ENCODE measurements at places on chromosomes 13 and 19. TPM values are rescaled to one million over a fixed set of nuclear protein-coding genes. Genes with fewer than 3 reads are reported as not detected.
A peak's percentile ranks its signal among the peaks of the same experiment; 100 is the strongest.

GRCh38 chr13:71591374-71591773 lies 275.6 kb downstream of the DACH1 start:
- DNase-seq: no peak

DNA sequence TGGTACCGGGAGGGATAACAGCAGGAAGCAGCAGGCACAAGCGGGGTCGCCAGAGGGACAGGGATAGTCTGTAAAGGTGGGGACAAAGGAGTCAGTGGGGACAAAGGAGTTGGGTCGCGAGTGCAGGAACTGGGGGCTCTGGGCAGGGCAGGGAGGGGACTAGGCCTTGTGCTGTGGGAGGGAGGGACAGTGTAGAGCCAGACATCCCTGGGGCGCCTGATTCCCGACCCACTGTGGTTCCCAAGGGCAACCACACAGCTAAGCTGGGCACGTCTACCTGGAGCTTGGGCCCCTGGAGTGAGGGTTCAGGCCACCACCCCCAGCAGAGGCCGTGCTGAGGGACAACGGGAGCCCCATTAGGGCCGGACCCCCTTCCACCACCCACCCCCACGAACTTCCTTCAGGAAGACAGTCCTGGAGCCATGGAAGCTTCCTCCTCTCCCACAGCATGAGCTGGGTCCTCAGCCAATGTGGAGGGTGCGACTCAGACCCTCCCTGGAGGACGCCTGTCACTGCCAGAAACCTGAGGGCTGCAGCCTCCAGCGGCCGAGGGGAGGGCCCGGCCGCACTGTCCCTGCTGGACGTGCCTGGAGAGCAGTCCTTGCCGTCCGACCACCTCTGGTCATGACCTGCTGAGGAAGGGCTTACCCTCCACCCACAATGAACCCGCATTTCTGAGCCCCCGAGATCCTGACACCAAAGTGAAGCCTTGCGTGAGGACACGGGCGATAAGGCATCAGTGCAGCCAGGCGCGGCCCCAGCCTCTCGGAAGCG lies 77.9 kb downstream of the SPACA7 start:
- DNase-seq: no peak

Gene LRRC63
- polyA plus RNA-seq: 0.17 TPM

GRCh38 chr19:5961969-5962945 lies 15.7 kb downstream of the RANBP3 start:
- DNase-seq: no peak

DNA sequence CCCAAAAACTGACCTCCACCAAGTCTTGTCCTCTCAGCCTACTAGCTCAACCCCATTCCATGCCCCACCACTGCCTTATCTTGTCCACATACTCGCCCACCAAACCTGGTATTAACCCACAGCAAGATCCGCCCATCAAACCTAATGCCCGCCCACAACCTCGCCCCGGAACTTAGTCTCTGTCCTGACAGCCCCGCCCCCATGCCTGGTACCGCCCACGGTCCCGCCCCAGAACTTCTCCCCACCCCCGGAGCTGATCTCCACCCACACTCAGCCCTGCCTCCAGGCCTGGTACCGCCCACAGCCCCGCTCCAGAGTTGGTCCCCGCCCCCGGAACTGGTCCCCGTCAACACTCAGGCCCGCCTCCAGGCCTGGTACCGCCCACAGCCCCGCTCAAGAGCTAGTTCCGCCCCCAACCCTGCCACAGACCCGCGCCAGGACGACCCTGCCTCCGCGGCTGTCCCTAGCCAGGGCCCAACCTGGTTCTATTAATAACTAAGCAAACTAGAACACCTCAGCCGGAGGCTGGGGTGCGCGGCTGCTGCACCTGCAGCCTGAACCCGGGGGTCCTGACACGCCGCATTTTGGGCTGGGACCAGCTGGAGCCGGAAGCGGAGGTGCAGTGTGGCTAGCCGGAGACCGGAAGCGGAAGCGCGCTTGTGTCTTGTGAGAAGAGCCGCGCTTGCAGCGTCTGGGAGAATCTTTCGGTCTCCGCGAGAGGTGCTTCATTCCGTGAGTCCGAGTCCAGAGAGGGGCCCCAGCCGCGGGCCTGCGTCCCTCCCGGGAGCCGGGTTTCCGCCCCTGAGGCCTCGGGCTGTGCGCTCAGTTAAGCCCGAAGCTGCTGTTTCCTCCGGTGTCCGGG lies at the start of gene ZNF557:
ZNF557 (plus strand) TSS at position 662 of the 862 bp plus-strand sequence. CDS start 5,372 bp downstream, outside the sequence.
- peak; percentile 99 for DNase-seq

GRCh38 chr13:75506018-75506417 lies 24.0 kb upstream of the TBC1D4 start:
- no peak for DNase-seq

Gene STARD13
- 5.1 TPM for polyA plus RNA-seq

GRCh38 chr13:96844195-96844594 lies 150.1 kb downstream of the OXGR1 start:
- no peak for DNase-seq

Gene B3GNT8
- 6.5 TPM for polyA plus RNA-seq

DNA sequence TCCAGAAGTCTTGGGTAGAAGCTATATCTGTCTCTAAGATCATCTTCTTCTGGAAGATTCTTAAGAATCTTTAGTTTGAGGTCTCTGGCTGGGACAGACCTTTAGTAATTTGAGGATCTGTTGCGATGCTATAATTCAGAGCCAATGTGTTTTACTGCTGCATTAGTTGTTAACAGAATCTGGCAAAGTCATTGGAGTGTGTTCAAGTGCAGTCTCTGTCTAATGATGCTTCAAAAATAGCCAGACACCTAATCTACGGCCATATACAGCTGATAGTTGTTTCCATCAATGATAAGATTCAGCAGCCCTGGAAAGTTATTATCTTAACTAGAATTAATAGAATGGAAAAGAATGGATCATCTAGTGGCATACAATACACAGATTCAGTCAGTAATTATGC lies 72.6 kb downstream of the CDK8 start:
- no peak for DNase-seq

DNA sequence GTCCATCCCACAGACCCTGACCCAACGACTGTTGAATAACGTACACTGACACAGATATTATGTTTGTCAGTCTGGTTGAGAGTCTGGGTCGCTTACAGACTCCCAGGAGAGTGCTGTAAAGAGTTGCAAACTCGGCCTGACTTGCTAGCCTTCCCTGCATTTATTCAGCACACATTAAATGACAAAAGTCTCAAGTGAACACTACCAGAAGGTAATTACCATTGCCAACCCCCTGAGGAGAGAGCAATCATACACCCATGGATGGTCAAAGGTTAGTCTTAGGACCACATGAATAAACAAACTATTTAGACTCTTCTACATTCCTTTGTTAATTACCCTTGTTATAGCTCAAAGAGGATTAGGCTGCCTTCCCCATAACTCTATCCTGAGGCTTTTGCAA lies 1048.6 kb downstream of the PCDH17 start:
- peak; percentile 10 for DNase-seq

GRCh38 chr13:22002893-22003292 lies 332.0 kb downstream of the FGF9 start:
- DNase-seq: no peak

Measured in kidney (tissue), 22 donors.